ENCODE measurements at places on chromosomes 5 and 9.

- DNase-seq, result no peak
Measured at GRCh38 chr5:101782352-101783103, 513.6 kb downstream of the SLCO4C1 start.

GRCh38 chr5:175830586-175831300, 40.6 kb upstream of the CPLX2 start:
- no peak for DNase-seq

- peak; percentile 87 for DNase-seq
Measured at GRCh38 chr5:138632900-138633489, 57.8 kb upstream of the HSPA9 start.

GRCh38 chr5:135490245-135491037, 38.3 kb upstream of the TIFAB start:
- DNase-seq, result no peak

GRCh38 chr5:149387982-149388381, 8.9 kb upstream of the IL17B start:
- DNase-seq, result no peak

DNA sequence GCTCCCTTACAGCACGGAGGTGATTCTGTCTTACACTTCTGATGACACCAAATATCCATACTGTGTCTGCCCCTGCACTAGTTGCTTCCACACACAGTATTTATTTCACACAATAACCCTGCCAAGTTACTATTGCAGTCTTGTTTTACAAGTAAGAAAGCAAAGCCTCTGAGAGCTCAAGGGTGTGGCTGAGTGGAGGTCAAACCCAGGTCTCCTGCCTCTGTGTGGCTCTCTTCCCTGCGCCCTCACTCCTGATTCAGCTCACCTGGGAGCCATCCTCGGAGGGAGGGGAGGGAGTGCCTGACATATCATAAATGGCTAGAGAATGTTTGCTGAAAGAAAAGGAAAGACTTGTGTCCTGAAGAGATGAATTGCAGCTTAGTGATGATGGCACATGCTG, 41.0 kb downstream of the MVB12B start:
- DNase-seq, result no peak

- DNase-seq, result no peak
Measured at GRCh38 chr5:180976518-180976917, 12.1 kb upstream of the BTNL3 start.

- no peak for DNase-seq
Measured at GRCh38 chr5:67476531-67476930, 279.9 kb upstream of the CD180 start.

- no peak for DNase-seq
Measured at GRCh38 chr5:65611524-65611923, 12.6 kb downstream of the TRIM23 start.

GRCh38 chr9:124854822-124855221, 1.6 kb downstream of the WDR38 start:
- DNase-seq, result no peak

GRCh38 chr5:116076496-116076895, 8.3 kb upstream of the COMMD10 start:
- DNase-seq, result no peak

DNA sequence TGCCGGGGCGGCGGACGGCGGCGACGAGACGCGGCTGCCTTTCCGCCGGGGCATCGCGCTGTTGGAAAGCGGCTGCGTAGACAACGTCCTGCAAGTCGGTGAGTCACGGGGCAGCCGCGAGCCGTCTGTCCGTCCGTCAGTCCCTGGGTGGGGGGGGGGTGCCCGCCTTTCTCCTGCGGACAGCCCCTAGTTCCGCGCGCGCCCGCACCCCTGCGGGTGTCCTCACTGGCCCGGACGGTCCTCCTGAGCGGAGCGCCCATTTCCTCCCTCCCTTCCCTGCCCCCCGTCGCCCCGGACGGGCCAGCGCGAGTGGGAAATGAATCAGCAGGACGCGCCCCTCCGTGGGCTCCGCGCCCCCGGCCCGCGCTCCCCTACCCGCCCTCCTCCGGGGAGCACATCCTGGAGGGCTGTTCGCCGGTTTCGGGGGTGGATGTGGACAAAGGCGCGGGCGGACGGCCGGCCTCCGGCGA, 828 bp downstream of the ZSWIM6 start:
- DNase-seq, result peak; percentile 55

- no peak for DNase-seq
Measured at GRCh38 chr5:9035346-9035745, 510.5 kb downstream of the SEMA5A start.

DNA sequence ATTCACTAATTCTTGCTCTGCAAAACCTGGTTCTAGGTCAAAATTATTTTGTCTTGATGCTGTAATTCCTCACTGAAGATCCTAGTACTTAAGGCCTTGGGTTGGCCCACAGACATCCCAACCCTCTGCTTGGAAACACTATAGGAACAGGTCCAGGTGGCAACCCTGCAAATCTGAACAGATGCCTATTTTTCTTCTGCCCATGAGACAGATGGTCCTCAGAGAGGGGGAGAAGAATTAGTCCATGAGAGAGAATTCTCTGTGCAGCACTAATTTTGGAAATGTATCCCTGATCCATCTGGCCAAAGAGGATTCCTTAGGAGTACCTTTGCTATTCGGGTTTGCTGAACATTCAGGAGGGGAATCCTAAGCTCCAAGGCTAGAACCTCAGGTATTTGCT, 156.3 kb downstream of the ELAVL2 start:
- DNase-seq, result no peak

- DNase-seq, result no peak
Measured at GRCh38 chr9:99752417-99753109, 69.1 kb upstream of the NR4A3 start.

DNA sequence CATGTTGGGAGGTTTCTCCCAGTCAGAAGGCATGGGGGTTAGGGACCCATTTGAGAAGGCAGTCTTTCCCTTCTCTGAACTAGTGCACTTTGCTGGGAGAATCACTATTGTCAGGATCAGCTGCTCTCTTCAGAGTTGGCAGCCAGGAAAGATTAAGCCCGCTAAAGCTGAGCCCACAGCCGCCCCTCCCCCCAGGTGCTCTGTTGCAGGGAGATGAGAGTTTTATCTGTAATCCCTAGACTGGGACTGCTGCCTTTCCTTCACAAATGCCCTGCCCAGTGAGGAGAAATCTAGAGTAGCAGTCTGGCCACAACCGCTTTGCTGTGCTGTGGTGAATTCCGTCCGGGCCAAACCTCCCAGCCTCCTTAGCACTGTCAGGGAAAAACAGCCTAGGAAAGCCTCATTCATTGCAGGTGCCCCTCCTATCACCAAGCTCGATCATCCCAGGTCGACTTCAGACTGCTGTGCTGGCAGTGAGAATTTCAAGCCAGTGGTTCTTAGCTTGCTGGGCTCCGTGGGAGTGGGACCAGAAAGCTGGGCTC, 69.8 kb downstream of the CNTLN start:
- DNase-seq, result no peak

- DNase-seq, result no peak
Measured at GRCh38 chr9:3650994-3651622, 125.3 kb upstream of the RFX3 start.

DNA sequence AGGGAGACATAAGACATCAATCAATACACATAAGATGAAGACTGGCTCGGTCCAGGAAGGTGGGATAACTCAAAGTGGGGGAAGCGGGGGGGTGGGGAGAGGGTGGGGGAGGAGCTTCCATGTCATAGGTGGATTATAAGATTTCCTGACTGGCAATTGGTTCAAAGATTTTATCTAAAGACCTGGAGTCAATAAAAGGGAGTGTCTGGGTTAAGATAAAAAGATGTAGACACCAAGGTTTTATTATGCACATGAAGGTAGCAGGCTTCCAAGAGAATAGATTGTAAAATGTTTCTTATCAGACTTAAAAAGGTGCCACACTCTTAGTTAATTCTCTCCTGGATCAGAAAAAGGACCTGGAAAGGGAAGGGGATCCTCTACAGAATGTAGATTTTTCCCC, 25.6 kb upstream of the OTULINL start:
- no peak for DNase-seq

DNA sequence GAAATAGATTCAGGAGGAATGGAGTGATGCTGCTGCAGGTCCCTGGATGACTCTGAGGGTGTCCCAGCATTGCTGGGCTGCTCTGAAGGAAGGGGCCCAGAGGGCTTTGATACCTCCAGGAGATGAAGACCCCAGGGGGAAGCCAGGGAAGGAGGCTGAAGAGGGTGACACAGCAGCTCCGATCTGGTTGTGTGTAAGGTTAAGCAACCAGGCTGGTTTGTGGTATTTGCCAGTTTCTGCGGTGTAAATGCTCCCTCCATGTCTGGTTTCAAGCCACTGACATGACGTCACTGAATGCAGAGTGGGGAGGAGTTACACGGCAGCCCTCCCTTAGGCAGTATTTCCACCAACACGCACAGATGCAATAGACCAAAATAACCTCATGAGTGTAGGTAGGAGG, 40.0 kb upstream of the ORM1 start:
- peak; percentile 62 for DNase-seq

- DNase-seq, result no peak
Measured at GRCh38 chr5:142360051-142360498, 35.3 kb upstream of the SPRY4 start.

- DNase-seq, result no peak
Measured at GRCh38 chr9:26565118-26565517, 327.5 kb downstream of the CAAP1 start.

GRCh38 chr9:133051281-133051900, 10.4 kb upstream of the CEL start:
- DNase-seq, result no peak

GRCh38 chr9:122332644-122333043, 38.2 kb upstream of the PTGS1 start:
- DNase-seq, result no peak

- DNase-seq, result peak; percentile 64
Measured at GRCh38 chr5:142584891-142585290, 101.0 kb downstream of the FGF1 start.

GRCh38 chr5:66518753-66519152, 77.4 kb upstream of the MAST4 start:
- no peak for DNase-seq

GRCh38 chr9:134585746-134586706, 55.6 kb upstream of the COL5A1 start:
- no peak for DNase-seq

GRCh38 chr5:91033370-91033769, 349.7 kb downstream of the ARRDC3 start:
- DNase-seq, result no peak

- DNase-seq, result peak; percentile 7
Measured at GRCh38 chr5:63125862-63126261, 547.2 kb downstream of the LRRC70 start.

GRCh38 chr9:72554221-72554641, 32.8 kb downstream of the TMC1 start:
- DNase-seq, result peak; percentile 10

DNA sequence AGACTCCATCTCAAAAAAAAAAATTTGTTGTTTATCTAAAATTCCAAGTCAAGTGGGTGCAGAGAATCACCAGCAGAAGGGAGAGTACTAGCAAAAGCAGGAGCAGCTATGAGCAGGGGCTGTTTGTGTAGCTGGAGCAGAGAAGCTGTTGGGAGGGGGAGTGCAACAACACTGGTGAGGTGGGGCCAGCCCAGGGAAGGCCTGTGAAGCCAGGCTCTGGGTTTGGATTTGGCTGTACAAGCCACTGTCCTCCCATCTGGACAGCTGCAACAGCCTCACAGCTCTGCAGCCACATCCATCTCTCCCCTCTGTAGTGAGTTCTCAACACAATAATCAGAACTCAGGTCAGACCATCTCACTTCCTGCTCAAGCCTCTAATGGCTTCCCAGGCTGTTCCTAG, 59.4 kb downstream of the TMOD1 start:
- DNase-seq, result no peak

GRCh38 chr5:95069948-95070347, 214.9 kb downstream of the MCTP1 start:
- no peak for DNase-seq

- DNase-seq, result peak; percentile 76
Measured at GRCh38 chr5:143892271-143892670, 80.3 kb downstream of the HMHB1 start.

- DNase-seq, result no peak
Measured at GRCh38 chr5:17314907-17315471, 97.6 kb downstream of the BASP1 start.

DNA sequence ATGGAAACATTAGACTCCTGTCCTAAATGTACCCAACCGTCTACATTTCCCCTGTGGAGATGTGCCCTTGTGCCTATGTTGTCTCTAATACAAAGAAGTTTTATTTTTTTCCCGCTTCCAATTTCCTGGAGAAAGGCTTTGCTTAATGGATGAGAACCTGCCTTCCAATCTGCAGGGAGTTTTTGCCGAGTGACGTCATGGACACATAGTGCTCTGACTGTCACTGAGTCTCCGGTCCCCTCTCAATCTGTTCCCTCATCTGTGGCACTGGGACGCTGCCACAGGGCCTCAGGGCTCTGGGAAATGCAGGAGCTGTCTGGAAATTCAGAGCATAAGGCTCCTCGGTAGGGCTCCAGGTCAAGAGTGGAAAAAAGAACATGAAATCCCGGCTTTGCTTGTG, 144.8 kb downstream of the PDZD2 start:
- no peak for DNase-seq

DNA sequence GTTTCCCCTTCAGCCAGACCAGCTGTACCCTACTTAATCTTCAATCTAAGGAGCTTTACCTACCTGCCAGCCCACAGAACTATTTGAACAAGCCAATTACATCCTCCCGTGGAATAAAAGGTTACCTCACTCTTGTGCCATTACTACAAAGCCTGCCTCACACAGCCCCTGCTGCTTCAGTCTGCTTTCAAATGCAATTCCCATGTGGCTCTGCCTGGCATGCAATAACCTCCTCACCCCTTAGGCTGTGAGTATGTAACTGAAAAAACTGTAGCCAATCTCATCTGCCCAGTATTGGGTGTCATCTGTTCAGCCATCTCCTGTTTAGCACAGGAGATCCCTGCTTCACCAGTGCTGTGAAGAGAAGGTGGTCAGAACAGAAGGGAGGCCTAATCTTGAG, 6.1 kb upstream of the GCNT1 start:
- DNase-seq, result no peak

GRCh38 chr9:129318121-129319075, 140.3 kb upstream of the IER5L start:
- peak; percentile 5 for DNase-seq

- no peak for DNase-seq
Measured at GRCh38 chr5:66932457-66932856, 264.1 kb downstream of the CD180 start.

DNA sequence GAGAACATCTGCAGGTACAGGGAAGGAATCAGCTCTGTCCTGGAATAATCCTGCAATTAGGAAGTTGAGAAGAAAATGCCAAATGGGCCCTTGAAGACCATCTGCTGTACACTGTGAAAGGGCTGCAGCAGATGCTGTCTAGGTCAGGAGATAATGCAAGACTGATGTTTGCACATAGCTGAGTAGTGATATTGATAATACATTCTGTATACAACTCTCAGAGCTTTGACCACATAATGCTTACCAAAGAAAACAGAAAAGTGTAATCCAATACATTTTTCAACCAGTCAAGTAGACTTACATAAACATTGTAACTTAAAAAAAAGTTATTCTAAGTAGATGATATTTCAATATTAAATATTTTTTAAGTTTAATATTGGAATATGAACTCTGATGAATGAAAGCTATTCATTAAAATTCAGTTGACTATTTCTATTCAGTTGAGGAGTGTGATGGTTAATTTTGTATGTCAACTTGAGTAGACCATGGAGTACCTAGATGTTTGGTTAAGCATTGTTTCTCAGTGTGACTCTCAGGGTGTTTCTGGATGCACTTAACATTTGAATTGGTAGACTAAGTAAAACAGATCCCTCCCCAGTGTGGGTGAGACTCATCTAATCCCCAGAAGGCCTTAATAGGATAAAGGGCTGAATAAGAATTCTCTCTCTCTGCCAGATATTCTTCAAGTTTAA, 380.1 kb upstream of the PRR16 start:
- DNase-seq, result no peak

- no peak for DNase-seq
Measured at GRCh38 chr5:116773926-116774325, 199.3 kb upstream of the SEMA6A start.

Measured in tongue (tissue), 3 donors.